ENCODE measurements at places on chromosomes 1 and 21.

DNA sequence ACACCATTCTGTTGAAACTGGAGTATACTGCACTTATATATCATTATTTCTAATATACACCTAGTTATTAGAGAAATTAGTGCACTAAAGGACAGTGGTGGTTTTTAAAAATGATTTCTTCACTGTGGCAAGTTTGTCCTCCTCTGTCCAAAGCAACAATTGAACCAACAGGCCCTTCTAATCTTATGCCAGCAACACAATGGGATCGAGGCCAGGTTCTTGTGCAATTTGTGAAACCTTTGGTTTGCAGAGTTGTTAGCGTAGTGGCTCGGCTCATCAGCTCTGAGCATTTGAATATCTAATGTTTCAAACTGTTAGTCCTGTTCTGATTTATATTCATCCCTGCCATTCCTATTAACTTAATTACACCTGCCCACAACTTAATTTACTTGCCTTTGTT, 9.9 kb upstream of the LRRC39 start:
- no peak for DNase-seq

- DNase-seq: peak; percentile 9
Measured at GRCh38 chr21:45266518-45267389, 20.9 kb downstream of the POFUT2 start.

- peak; percentile 87 for DNase-seq
Measured at GRCh38 chr1:18926315-18927081, 24.1 kb upstream of the ALDH4A1 start.

GRCh38 chr1:75668813-75669212, 55.7 kb upstream of the ACADM start:
- no peak for DNase-seq

- DNase-seq: no peak
Measured at GRCh38 chr1:18132022-18132710, 24.6 kb downstream of the IGSF21 start.

DNA sequence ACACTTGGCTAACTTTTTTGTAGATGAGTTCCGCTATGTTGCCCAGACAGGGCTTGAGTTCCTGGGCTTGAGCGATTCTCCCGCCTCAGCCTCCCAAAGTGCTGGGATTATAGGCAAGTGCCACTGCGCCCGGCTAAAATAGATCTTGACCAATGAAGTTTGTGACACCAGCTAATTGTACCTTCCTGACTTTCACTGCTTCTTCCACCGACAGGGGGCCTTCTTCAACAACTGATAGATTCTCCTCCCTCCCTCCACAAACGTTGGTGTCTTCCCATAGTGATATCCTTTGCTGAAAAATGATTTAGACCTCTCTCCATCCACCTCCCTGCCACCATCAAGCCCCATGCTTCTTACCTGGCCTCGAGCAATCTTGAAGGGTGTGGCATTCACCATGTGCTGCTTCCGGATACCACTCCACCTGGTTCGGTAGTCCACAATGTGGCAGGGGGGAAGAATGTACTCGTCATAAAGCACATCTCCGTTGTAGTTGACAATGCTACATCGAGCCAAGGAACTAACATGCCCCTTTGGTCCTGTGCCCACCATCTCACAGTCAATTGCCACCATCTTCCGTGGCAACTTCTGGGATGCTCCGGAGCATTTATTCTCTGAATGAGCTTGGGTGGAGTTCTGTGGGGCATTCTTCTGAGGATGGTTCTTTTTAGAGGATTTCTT, 1.6 kb upstream of the METTL25B start:
- DNase-seq: peak; percentile 50

DNA sequence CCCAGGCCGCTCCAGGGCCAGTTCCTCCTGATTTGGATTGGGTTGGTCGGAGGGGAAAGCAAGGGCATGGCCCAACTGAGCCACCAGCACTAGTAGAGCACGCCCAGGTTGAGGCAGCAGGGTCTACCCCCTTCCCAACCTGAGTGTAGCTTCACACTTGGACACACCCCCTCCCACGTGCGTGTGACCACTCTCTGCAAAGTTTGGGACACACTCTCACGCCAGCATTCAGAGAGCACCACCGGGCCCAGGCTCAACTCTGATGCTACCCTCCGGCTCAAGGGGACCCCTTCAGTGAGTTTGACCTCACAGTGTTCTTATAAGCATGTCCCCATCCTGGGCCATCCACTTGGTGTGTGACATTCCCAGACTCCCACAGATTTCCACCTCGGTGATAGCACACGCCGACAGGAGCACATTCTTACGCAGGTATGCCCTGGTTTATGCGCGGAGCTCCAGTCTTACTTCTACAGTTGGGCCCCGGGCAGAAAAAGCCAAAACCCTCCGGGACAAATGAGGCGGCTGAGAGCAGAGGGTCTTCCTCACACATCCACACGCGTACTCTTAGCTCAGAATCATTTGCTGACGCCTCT, 3.0 kb upstream of the DMRTA2 start:
- no peak for DNase-seq

DNA sequence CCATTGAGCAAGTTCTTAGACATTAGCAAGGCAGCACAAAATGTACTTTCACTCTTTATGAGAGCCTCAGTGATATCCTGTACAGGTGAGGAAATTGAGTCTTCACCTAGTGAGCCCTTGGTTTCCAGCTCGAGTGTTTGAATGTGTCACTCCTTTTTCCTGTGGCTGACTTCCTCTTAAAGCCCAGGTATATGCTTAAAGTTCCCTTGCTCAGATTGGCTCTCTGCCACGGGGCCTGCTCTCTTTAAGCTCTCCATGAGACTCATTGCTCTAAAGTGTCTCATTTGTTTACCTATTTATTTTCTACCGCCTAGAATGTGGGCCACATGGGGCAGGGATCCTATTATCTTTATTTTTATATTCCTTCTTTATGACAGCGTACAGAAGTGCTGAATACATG, 324.9 kb downstream of the SIPA1L2 start:
- DNase-seq: no peak

DNA sequence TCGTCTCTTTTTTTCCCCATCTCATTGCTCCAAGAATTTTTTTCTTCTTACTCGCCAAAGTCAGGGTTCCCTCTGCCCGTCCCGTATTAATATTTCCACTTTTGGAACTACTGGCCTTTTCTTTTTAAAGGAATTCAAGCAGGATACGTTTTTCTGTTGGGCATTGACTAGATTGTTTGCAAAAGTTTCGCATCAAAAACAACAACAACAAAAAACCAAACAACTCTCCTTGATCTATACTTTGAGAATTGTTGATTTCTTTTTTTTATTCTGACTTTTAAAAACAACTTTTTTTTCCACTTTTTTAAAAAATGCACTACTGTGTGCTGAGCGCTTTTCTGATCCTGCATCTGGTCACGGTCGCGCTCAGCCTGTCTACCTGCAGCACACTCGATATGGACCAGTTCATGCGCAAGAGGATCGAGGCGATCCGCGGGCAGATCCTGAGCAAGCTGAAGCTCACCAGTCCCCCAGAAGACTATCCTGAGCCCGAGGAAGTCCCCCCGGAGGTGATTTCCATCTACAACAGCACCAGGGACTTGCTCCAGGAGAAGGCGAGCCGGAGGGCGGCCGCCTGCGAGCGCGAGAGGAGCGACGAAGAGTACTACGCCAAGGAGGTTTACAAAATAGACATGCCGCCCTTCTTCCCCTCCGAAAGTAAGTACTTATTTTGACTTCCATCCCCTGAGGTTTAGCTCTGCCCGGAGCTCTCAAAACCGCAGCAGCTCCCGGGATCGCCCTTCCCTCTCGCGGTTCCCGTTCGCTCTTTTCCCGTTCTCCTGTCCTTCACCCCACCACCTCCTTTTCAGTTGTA, 1.5 kb downstream of the TGFB2 start:
- DNase-seq: no peak

DNA sequence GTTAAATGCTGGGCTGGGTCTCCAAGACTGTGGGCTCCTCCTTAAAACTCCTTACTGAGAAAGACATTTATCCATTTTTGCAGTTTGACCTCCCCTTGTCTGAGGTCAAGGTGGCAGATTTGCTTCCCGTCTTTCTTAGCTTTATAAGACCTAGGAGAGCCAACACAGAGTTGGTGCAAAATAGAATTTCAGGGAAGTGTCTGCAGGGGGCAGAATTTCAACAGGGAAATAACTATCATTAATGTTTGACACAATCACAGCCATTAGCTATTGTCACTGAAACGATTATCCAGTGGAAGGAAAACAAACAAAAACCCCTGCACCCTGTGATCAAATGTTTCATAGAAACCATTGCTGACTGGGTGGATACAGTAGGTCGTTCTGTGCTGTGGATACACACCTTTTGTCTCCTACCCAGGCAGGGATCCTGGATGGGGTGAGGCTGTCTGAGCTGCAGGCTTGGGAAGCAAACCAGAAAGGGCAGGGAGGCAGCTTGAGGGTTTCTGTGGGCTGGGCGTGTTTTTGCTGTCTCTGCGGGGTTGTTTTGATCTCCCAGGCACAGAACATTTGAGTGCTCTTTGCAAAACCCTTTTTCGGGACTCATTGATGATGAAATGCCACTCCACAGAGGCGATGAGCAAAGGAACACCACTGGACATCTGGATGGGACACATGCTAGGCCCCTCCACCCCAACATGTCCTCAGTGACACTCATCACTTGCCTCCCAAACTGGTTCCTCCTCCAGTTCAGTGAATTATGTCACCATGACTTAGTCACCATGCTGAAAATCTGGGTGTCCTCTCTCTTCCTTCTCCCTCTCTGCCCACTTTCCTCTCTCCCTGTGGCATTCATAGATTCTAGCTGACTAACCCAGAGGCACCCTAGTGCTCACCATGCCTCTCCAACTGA, 94.2 kb upstream of the SERBP1 start:
- DNase-seq: no peak

- no peak for DNase-seq
Measured at GRCh38 chr1:158289811-158290210, at the start of gene CD1C. CD1C (plus strand) TSS chr1:158289923; CDS start chr1:158290065, 142 bp downstream.

DNA sequence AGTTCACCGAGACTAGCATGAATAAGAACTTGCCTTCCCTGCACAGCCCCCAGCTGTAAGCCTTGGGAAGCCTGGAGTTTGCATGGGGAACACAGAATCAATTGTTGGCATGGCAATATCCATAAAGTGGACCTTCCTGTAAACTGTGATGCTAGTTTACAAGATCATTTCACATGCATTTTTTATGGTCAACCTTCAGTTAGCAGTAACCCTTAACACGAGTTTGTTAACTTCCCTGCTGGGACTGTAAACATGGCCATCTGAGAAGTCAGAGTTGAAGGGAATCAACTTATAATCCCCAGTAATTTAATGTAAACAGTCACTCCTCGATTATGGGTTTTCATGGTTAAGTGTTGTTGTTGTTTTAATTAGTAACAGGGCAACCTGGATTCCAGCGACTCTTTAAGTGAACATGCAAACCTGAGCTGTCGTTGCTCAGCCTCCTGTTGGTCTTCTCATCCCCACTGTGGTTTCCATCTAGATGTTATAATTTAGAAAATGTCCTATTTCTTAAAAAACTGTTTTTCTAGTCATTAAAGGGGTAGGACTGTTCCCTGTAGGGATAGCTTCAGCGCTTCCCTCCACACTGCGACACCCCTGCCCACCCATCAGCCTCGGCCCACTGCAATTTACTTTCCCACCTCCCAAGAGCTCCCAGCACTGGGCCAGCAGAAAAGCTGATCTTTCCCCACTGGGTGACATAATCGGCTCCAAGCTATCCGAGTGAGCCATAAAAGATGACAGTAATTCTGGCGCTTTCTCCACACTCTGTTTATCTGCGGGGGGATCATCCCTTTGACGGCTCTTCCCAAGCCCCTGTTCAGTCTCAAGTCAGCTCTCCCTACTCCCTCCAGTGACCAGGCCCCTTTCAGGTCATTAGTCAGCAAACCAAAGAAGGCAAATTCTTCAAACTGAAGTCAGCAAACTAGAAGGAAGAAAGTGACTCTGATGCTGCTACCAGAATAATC, 107.6 kb upstream of the IPO9 start:
- DNase-seq: no peak

- no peak for DNase-seq
Measured at GRCh38 chr1:18618546-18619466, 11.8 kb upstream of the PAX7 start.

GRCh38 chr1:237170149-237170548, 128.2 kb downstream of the RYR2 start:
- no peak for DNase-seq

Measured in activated CD4-positive, alpha-beta T cell treated with anti-CD3 and anti-CD28 coated beads for 4 hours (primary cell).